ENCODE measurements at places on chromosomes 11 and 22.

- no peak for DNase-seq
Measured at GRCh38 chr22:27639248-27640086, 162.1 kb downstream of the MN1 start.

DNA sequence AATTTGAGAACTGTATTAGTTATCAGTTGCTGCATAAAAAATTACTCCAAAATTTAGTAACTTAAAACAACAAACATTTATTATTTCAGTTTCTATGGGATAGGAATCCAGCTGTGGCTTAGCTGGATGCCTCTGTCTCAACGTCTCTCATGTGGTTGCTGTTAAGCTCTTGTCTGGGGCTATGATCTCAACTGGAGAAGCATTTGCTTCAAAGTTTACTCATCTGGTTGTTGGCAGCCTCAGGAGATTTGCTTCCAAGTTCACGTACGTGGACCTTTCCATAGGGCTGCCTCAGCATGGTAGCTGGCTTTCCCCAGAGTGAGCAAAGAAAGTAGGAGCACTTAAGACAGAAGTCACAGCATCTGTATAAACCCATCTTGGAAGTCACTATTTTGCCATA, 144.9 kb upstream of the SESN3 start:
- no peak for DNase-seq

GRCh38 chr11:2266586-2267305, 3.6 kb downstream of the ASCL2 start:
- no peak for DNase-seq

GRCh38 chr22:28882878-28883656, at the start of gene ZNRF3:
TSS of gene ZNRF3 (plus strand) at chr22:28883572. CDS start at chr22:28883767, 195 bp downstream.
- DNase-seq = peak; percentile 69

DNA sequence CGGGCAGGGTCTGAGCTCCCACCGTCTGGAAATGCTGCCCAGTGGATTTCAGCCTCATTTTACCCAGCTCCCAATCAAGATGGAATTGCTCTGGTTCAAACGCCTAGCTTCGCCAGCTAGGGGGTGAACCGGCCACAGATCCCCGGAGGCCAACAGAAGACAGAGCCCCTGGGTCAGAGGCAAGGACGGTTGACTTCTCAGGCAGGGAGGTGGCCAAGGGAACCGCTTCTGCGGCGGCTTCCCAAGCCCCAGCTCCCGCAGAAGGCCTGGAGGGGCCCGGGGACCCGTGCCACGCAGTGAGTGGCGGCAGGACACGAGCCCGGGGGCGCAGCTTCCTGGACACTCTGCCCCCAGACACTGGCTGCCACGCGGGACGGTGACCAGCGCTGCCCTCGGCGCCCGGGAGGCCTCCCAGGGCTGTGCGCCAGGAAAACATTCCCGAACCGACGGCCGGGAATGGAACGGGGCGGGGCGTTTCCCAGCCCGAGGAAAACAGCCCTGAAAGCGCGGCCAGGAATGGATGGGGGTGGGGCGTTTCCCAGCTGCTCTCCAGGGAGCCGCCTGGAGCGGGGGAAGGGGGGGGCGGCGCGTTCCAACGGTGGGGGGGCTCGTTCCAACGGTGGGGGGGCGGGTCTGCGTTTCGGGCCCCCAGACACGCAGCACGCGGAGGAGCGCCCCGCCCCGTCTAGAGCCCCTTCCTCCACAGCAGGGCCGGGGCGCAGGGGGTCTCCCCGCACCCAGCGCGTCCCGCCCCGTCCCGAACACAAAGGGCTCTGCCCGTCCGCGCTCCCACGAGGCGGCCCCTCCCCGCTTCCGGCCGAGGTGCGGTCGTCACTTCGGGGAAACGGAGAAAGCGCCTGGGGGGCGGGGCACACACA, 13.5 kb upstream of the B4GALNT4 start:
- DNase-seq = peak; percentile 88

DNA sequence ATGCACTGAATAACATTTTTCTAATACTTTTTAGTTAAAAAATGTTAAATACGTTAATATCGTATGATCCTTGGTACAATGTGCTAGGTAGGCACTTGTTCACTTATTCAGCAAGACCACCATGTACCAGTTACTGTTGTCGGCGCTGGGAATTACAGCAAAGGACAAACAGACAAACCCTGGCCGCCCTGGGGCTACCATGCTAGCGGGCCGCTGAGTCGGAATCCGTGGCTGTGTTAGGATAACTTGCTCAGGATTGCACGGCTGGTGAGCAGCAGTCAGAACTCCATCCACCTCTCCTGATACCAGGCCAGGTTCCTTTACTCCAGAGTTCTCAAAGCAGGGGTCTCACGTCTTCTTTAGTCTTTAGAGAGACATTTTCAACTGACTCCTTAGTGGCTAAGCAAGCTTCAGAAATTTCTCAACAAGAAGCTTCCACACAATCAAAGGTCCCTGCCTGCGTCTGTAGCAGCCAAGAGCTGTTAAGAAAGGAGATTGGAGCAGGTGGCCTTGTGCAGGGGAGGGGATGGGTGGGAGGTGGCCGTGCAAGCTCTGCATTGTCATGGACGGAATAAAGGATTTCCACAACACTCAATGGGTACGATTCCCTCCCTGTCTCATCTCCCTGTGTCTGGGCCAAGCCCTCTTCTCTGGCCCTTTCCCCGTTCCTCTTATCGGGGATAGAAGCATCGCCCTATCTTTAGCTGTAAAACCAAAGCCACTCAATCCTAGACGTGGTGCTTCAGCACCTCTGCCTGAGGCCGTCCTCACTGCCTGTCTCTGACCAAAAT, 39.8 kb upstream of the NNMT start:
- DNase-seq = no peak

- no peak for DNase-seq
Measured at GRCh38 chr11:2096919-2097301, 42.3 kb downstream of the IGF2 start.

- DNase-seq = peak; percentile 41
Measured at GRCh38 chr22:22110548-22111266, 128.1 kb upstream of the TOP3B start.

DNA sequence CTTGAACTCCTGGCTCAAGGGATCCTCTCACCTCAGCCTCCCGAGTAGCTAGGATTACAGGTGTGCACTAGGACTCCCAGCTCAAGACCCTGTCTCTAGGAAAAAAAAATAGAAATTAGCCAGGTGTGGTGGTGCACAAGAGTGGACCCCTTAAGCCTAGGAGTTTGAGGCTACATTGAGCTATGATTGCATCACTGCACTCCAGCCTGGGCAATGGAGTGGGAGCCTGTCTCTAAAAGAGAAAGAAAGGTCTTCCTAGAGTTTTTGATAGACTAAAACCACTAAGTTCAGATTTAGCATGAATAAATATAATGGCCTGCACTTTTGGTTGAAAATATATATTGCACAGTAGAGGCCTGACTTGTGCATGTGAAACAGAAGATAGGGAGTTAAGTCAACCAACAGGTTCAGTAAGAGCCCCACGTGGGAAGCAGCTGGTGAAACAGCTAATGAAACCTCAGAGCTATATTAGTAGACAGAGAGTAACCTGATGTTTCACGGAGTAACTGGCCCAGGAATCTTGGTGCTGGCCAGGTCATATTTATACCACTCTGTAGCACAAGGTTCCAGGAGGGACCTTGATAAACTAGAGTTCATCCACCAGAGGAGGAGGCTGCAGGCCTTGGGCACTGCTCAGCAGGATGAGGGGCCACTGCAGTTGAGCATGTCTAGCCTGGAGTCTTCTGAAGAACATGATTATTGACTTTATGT, 4.6 kb upstream of the MICAL3 start:
- no peak for DNase-seq

DNA sequence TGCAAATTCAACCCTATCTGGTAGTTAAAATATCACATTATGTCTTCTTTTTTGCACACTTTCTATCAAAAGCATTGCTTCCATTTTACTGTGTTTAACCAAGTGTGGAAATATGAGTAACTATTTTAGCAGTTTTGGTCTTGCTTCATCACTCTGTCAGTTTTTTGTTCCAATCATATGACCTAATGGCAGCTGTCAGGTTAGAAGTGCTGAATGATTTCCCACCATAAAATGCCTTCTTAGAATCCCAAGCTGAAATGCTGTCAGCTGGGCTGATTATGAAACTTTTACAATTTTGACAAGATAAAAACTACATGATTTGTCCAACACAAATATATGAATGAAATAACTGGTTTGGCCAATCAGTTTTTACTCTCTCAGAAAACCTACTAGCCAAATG, 1654.6 kb upstream of the RAG2 start:
- DNase-seq = no peak

- DNase-seq = no peak
Measured at GRCh38 chr11:119928047-119928446, 199.0 kb upstream of the NECTIN1 start.

GRCh38 chr11:9875862-9876261, 212.0 kb downstream of the SWAP70 start:
- DNase-seq = no peak

DNA sequence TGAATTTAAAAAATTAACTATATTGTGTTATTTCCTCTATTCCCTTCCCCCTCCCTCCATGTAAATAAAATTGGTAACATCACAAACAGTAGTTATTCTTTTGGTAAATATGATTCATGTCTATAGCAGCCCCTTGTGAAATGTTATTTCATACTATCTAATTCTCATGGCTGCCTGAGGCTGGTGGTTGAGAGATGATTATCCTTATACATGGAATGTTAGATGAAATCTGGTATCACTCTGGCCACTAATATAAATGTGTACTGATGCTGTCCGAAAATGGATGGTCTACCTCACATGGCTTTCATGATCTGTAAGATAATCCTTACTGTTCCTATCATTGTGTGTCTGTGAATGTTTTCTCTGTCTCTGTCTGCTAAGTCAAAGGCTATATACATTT, 25.0 kb upstream of the EXPH5 start:
- no peak for DNase-seq

DNA sequence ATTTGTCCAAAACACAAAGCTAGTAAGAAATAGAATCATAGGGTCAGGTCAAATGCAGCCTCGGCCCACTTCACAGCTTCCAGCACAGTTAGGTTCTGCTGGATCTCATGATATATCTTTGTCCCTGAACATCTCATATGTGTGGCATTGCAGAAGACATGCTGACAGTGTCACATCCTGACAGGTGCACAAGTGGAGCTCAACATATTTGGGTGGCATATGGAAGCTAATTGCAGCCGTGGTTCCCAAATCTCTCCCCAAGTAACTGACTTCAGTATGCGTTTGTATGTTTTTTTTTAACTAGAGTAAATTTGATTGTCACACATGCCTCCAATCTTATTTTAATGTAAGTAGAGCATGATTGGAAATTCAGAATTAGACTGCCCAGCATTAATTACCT, 33.4 kb downstream of the NAV2 start:
- DNase-seq = no peak

GRCh38 chr11:120793806-120794479, 230.0 kb upstream of the TBCEL start:
- DNase-seq = no peak

DNA sequence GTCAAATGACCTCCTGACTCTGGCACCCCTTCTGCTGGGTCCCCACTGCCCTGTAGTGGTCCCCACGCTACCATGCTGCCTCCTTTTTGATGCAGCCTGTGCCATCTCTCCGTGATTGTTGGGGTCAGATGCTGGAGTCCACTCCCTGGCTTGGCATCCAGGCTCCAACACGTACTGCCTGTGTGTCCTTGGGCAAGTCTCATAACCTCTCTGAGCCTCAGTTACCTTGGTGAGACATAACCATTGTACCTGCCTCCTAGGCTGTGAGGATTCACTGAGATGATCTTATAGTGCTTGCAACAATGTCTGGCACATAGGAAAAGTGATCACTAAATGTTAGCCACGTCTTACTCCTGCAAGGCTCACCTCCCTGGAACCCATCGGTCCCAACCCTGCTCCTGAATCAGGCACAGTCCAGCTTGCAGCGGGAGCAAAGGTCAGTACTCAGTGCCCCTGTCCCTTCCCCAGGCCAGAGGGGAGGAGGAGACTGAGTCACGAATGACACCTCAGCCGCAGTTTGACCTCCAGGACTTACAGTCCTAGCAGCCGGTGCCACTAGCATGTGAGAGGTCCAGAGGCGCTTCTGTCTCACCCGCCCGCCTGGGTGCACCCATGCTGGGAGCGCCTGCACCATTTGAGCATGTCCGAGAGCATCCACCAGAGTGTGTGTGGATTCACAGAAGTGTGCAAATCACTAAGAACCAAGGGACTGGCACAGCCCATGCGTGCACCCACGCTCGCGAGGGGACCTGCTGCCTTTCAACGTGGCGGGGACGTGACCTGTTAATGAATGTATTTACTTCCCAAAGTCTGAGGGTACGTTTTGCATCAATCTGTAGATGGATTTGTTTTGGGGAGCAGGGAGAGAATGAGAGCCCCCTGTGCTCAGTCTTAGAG, 3.0 kb upstream of the APOA4 start:
- no peak for DNase-seq

DNA sequence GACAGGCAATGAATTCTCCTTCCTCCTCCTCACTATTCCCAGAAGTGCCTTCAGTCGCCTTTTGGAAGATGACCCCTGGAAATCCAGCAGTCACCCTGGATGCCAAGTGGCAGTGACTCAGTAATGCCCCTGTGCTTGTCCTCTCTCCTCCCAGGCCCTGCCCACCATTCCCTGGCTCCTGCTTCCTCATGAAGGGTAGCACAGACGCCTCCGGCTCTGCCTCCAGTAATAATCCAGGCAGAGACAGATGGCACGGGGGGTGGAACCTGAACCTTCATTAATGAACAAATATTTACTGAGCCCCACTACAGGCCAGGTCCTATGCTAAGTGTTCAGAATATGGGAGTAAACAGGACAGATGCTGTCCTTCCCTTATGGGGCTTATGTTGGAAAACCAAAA, 23.2 kb downstream of the SYT13 start:
- no peak for DNase-seq

DNA sequence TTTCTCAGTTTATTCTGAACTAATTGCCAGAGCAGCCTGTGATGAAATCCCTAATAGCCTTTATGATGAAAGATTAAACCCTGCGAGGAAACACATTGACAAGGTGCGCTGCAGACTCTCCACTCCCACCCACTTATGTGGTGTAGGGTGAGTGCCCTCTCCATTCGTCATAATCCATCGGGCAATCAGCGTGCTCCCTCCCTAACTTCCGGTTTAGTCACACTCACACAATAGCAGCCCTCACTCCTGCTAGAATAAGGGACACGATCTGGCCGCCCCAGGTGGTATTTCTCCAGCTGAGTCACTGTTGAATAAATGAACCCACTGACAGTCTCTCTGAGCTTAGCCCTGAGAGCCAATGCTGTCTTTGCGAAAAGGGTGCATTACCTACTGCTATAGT, 188.3 kb downstream of the OPCML start:
- DNase-seq = no peak

DNA sequence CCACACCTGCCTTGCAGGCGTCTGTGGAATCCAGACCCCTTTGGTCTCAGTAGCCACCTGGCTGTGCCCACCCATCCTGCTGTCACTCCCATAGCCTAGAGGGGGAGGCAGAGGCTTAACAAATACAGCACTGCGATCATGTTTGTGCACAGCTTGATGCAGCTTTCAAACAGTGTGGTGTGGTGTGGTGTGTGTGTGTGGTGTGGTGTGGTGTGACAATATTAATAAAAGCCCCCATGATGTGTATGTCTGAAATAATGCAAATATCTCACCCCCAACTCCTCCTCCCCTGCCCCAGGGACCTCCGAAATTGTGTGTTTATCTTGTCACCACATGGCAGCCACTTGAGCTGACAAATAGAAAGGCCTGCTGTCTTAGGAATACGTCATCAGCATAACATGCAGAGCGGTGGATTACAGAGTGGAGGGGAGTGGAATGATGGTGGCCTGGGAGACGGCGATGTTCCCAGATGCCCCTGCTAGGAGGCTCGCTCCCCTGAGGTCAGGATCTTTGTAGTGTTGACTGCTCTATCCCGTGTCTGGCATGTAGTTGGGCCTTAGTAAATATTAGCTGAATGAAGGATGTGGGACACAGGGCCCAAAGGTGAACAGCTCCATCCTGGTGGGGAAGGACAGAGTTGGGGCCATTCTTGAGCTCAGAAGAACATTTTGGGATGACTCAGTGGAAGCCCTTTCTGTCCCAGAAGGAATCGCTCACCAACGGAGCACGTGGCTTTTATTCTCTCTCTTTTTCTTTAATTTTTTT, 2.8 kb downstream of the PDXP start:
- DNase-seq = no peak
